ENCODE measurements at places on chromosomes 6 and 20.

GRCh38 chr6:160750276-160750689 is 48.2 kb downstream of the PLG start:
- DNase-seq, result no peak

- no peak for DNase-seq
These were observed 191.8 kb upstream of the MAN1A1 start for GRCh38 chr6:119541132-119541905.

- DNase-seq, result no peak
These were observed 77.6 kb upstream of the PMEPA1 start for GRCh38 chr20:57787151-57787989.

GRCh38 chr6:10690651-10691445 is 3.6 kb downstream of the C6orf52 start:
- peak; percentile 19 for DNase-seq

GRCh38 chr6:170553534-170554012 is 466 bp upstream of the PSMB1 start:
- DNase-seq, result peak; percentile 43

DNA sequence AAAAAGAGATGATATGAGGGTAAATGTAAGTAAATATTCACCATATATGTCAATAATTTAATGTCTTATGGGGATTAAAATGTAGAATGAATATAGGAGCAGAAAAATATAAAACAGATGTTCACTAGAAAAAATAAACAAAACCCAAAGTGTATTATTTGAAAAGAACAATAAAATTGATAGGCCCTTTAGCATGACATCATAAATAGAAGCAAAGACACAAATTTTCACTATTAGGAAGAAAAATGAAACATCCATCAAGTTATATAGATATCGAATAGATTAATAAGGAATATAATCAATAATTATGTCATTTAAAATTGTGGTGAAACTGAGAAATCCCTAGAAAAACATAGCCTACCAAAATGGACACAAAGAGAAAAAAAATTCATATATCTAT is 40.1 kb upstream of the GMDS start:
- DNase-seq, result no peak

- no peak for DNase-seq
These were observed 21.1 kb downstream of the GHRH start for GRCh38 chr20:37240337-37241067.

GRCh38 chr6:17817763-17818162 is 111.0 kb upstream of the NUP153 start:
- DNase-seq, result no peak

- DNase-seq, result peak; percentile 3
These were observed 78.8 kb upstream of the DEFB112 start for GRCh38 chr6:50128420-50129005.

GRCh38 chr6:87824958-87825491 is 123.0 kb upstream of the AKIRIN2 start:
- DNase-seq, result no peak

DNA sequence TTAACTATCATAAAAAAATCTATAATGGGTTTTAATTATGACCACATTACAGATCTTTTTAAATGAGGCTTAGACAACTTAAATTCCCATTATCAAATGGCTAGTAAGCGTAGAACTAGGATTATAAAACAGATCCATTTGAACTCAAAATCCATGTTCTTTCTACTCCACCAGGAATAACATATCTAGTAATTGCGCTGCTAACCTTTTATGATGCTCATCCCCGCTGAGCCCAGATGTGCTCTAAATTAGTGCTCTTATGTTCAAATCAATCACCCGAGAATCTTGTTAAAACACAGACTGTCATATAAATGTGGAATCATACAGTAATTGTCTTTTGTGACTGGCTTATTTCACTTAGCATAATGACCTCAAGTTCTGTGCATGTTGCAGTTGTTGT is 903.1 kb downstream of the PHF3 start:
- DNase-seq, result no peak

DNA sequence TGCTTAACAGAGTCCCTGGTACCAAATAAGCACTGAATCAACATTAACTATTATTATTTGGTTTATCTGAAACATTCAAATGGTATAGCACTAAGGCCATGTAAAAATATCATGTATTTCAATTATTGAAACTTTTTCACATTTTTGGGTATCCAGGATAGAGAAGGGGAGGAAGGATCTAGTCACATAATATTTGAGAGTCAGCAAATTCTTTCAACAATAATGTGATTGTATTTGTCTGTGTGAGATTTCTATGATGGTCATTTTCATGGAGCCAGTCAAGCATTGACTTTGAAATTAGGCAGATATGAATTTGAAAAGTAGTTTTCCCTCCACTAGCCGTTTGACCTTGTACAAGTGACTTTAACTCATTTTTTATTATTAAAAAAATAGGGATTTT is 67.9 kb downstream of the LAMA2 start:
- no peak for DNase-seq

GRCh38 chr20:63011798-63012197 is 5.0 kb upstream of the BHLHE23 start:
- DNase-seq, result no peak

- no peak for DNase-seq
These were observed 7.5 kb upstream of the PLCB4 start for GRCh38 chr20:9061434-9061833.

- DNase-seq, result no peak
These were observed 165.6 kb downstream of the TRIM27 start for GRCh38 chr6:28758046-28758817.

- no peak for DNase-seq
These were observed 34.9 kb downstream of the C20orf203 start for GRCh38 chr20:32638848-32639247.

GRCh38 chr6:2952557-2953095 is 18.7 kb downstream of the SERPINB6 start:
- peak; percentile 57 for DNase-seq

- no peak for DNase-seq
These were observed 34.2 kb upstream of the SRPK1 start for GRCh38 chr6:35955071-35955470.

- no peak for DNase-seq
These were observed 48.9 kb downstream of the CLIC5 start for GRCh38 chr6:45966797-45967196.

- DNase-seq, result no peak
These were observed 162.8 kb upstream of the MYLIP start for GRCh38 chr6:15966000-15966520.

DNA sequence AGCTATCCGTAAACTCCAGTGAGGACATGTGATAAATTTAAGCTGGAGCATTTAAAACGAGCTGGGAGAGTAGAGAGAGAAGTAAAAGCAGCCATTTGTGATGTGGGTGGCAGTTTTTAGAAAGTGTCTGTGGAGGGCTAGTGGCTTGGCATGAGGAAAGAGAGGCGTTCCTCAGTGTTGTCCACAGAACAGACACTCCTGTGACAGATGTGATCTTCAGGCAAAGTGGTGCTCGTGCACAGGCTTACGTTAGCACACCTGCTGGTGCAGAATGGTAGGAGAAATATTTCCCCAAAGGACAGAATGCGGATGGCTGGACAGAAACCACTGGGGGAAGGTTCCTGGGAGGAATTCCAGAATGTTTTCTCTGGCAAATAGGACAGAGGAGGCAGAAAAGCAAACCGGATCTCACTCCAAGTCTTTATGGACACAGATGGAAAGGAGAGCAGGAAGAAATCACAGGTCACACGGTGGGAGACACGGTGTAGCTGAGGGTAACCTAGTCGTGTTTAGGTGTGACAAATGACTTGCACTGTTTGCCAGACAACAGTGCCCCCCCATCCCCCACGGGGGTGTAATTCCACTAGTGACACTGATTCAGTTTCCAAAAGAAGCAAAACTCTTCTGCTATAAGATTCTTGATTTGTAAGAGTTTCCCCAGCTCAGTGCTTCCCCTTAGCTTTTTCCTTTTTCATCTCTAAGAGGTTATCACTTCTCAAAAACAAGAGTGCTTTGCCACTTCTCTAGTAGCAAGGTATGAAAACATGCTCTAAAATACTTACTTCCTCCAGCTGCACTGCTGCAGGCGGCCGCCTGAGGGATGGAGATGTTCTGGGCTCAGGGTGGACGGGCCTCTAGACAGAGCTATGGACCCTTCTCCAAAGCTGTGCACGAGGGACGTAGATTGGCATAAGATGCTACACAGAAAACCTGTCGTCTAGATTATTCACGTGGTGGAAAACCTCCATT is 293.2 kb downstream of the QKI start:
- DNase-seq, result no peak

DNA sequence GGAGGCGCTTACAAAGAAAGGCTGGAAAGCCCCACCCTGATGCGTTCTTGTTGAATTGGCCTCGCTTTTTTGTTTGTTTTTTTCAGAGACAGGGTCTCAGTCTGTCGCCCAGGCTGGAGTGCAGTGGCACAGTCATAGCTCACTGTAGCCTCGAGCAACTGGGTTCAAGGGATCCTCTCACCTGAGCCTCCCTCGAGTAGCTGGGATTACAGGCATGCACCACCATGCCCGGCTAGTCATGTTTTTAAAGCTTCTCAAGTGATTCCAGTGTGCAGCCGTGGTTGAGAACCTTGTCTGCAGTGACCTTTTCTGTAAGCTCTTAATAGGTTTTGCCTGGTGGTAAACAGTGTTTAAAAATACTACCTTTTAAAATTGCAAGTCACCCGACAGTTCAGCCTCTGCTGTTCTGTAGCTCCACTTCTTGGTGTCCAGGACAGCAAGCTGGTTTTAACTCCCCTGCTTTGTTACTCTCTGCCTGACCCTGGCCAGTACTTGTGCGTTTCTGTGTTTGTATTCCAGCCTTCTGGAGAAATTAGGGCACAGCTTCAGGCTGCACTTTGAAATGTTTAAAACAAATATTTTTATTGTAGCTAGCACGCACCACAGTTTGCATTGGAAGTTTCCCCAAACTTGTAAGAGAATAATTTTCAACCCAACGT is 54.4 kb downstream of the KDM1B start:
- no peak for DNase-seq

GRCh38 chr6:9540534-9541126 is 874.2 kb downstream of the TFAP2A start:
- DNase-seq, result peak; percentile 50

GRCh38 chr20:36466089-36466488 is 75.2 kb upstream of the MYL9 start:
- DNase-seq, result no peak

DNA sequence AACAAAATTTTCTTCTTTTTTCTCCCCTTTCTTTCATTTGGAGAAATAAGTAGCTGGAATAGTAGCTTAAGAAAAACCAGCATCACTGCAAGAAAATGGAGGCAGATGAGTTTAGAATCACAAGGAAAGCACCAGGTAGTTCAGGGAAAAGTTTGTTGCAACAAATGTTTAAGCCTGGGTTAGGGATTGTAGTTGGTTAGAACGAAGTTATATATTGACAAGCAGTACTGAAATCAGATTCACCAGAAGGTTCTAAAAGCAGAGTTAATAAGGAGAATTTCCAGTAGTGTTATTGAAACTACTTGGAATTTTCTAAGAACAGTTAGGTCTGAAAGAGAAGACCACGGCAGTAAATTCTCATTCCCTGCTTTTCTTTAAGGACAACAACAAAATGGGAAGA is 70.2 kb downstream of the BMP2 start:
- DNase-seq, result no peak

GRCh38 chr6:56364431-56364826 is 117.0 kb upstream of the COL21A1 start:
- DNase-seq, result no peak

- no peak for DNase-seq
These were observed 30.3 kb downstream of the CEBPB start for GRCh38 chr20:50220894-50221365.

- no peak for DNase-seq
These were observed 804.1 kb downstream of the TFAP2A start for GRCh38 chr6:9610620-9611415.

DNA sequence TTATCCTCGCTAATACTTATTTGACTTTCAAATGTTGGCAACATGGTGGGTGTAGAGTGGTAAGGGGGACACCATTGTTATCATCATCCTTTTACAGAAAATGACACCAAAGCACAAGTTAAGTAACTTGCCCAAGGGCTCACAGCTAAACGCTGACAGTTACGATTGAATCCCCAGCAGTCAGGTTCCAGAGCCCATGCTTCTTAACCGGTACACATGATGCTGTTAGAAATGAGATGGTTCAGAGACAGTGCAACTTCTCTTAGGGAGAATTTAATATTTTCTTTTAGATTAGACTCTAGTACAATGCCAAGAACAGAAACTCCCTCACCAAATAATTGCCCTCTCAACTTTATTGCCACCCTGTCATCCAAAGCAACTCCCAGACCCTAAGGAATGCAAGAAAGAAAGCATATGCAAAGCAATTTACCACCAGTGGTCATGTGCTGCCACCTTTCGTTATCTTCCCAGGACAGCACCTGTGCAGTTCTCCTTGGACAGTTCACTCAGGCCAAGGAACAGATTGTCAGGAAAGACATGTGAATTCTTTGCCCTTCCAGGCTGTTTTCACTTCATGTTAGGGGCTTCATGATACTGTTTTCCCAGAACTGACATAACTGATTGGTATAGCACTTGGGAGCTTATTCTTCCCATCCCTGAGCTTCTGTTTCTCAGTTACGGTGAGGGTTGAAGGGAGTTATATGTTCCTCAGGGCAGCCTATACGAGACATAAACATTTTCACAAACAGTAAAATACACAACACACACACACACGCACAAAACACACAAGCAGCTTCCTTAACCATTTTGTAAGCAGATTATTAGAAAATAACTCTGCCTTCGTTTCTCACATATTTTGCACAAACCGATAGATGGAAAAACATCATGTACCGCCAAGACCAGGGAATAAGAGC is 5.1 kb downstream of the HLA-DMA start:
- peak; percentile 3 for DNase-seq

DNA sequence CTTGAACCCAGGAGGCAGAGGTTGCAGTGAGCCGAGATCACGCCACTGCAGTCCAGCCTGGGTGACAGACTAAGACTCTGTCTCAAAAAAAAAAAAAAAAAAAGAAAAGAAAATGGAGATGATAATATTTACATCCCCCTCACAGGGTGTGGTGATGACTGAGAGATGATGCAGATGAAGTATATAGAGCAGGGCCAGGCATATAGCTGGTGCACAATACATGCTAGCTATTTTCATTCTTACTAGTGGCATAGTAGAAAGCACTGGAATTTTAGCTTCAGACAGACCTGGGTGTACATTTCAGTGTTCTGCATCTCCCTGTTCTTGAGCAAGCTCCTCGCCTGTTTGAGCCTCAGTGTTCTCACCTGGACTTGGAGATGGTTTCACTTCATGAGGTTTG is 36.9 kb downstream of the CEBPB start:
- DNase-seq, result no peak

DNA sequence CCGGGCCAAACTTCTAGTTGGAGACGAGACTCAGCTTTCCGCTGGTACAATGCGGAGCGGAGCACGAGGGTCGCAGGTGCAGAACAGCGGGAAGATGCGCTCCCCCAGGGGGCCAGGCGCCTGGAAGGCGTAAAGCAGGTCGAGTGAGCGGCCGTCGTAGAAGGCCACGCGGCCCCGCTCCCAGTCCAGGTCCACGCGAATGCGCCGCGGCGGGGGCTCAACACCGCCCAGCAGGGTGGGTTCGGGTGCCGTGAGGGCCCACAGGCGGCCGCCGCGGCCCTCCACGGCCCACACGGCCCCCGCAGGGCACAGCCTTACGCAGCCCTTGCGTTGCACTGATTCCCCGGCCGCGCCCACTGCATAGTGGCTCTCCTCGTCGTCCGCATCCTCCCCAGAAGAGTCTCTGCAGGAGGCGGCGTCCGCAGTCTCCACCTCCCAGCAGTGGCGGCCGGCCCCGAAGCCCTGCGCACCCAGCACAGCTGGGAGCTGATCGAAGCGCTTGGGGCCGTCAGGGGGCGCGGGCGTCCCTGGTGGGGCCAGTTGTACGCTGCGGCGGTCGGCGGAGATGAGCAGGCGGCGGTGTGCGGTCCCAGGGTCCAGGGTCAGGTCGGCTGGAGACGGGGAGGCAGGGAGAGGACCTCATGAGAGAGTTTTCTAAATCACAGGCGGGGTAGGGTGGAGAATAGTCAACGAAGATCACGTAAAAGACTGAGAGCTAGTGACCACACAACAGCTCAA is 4.3 kb downstream of the PPP1R11 start:
- no peak for DNase-seq

All from NCI-H1436 (cell line).